Parietal lobe (tissue), 2 donors: ENCODE measurements at places on chromosomes 4 and X. TPM values are rescaled to one million over a fixed set of nuclear protein-coding genes. Genes with fewer than 3 reads are reported as not detected.

The HSPA4L gene
- total RNA-seq = 15.7 TPM

The PHOX2B gene
- not detected for total RNA-seq

The PAK3 gene
- total RNA-seq = 105 TPM

The PDCL2 gene
- not detected for total RNA-seq

The GRSF1 gene
- 52.9 TPM for total RNA-seq

The GPR119 gene
- not detected for total RNA-seq

The FAM241A gene
- 6.3 TPM for total RNA-seq

The BST1 gene
- total RNA-seq = 0.94 TPM

The XAGE1A gene
- total RNA-seq = not detected

The LRRC66 gene
- 1.9 TPM for total RNA-seq

The RHOXF1 gene
- total RNA-seq = not detected

The BEND2 gene
- total RNA-seq = under 0.01 TPM

The RAB39B gene
- 27.2 TPM for total RNA-seq

The CXCL3 gene
- total RNA-seq = not detected

The PACRGL gene
- 62.3 TPM for total RNA-seq

The ASB9 gene
- total RNA-seq = 1.6 TPM

The ABHD18 gene
- total RNA-seq = 18.8 TPM

The SLC6A8 gene
- total RNA-seq = 19.4 TPM

The CYLC1 gene
- total RNA-seq = not detected

The MAOB gene
- total RNA-seq = 1.9 TPM

The GPR173 gene
- total RNA-seq = 36.0 TPM
